ENCODE measurements at places on chromosomes 1 and 21.
A peak's percentile ranks its signal among the peaks of the same experiment; 100 is the strongest.

- peaks cover 4% of the 10 kb centered on the region for H3K4me1 ChIP-seq
- no peak for DNase-seq
- no peak overlapping the region for H3K27ac ChIP-seq
- no peak overlapping the region for H3K4me3 ChIP-seq
- H3K27me3 ChIP-seq, result peaks cover 6% of the 10 kb centered on the region
- H3K36me3 ChIP-seq, result no peaks in the 10 kb centered on the region
Measured at GRCh38 chr1:222105393-222105737, 363.5 kb upstream of the DUSP10 start.

DNA sequence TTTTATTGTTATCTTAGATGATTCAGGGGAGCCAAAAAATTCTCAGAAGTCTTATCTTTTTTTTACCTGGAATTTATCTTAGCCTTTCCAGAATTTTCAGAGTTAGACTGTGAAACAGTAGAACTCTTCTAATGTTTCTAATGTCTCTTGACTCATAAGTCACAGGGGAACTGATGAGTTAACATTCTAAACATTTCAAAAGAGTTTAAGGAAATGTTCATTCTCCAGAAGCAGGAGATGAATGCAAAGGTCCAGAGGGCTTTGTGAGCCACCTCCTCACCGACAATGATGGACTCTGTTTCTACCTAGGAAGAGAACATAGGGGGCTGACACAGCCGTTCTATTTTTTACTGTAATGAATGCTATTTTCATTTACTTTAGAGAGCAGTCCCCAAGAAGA is 157.5 kb downstream of the BRINP2 start:
- no peaks in the 10 kb centered on the region for H3K36me3 ChIP-seq
- no peaks in the 10 kb centered on the region for H3K27me3 ChIP-seq
- H3K4me1 ChIP-seq, result no peaks in the 10 kb centered on the region
- H3K4me3 ChIP-seq, result no peak overlapping the region
- no peak for DNase-seq

- H3K27me3 ChIP-seq, result peaks cover 4% of the 10 kb centered on the region
- no peak for DNase-seq
- peaks cover 3% of the 10 kb centered on the region for H3K4me1 ChIP-seq
- no peak overlapping the region for H3K27ac ChIP-seq
- H3K4me3 ChIP-seq, result no peak overlapping the region
Measured at GRCh38 chr1:113983391-113983790, 4.1 kb downstream of the OLFML3 start.

GRCh38 chr1:168567007-168567406 is 9.4 kb upstream of the XCL1 start:
- peaks cover 6% of the 10 kb centered on the region for H3K27me3 ChIP-seq
- H3K4me3 ChIP-seq, result no peak overlapping the region
- no peaks in the 10 kb centered on the region for H3K36me3 ChIP-seq
- no peaks in the 10 kb centered on the region for H3K4me1 ChIP-seq
- no peak overlapping the region for H3K27ac ChIP-seq

- H3K27me3 ChIP-seq, result no peaks in the 10 kb centered on the region
- no peak overlapping the region for H3K4me3 ChIP-seq
- no peaks in the 10 kb centered on the region for H3K36me3 ChIP-seq
- no peak overlapping the region for H3K27ac ChIP-seq
- no peaks in the 10 kb centered on the region for H3K4me1 ChIP-seq
Measured at GRCh38 chr21:17981060-17981740, 162.0 kb upstream of the C21orf91 start.

DNA sequence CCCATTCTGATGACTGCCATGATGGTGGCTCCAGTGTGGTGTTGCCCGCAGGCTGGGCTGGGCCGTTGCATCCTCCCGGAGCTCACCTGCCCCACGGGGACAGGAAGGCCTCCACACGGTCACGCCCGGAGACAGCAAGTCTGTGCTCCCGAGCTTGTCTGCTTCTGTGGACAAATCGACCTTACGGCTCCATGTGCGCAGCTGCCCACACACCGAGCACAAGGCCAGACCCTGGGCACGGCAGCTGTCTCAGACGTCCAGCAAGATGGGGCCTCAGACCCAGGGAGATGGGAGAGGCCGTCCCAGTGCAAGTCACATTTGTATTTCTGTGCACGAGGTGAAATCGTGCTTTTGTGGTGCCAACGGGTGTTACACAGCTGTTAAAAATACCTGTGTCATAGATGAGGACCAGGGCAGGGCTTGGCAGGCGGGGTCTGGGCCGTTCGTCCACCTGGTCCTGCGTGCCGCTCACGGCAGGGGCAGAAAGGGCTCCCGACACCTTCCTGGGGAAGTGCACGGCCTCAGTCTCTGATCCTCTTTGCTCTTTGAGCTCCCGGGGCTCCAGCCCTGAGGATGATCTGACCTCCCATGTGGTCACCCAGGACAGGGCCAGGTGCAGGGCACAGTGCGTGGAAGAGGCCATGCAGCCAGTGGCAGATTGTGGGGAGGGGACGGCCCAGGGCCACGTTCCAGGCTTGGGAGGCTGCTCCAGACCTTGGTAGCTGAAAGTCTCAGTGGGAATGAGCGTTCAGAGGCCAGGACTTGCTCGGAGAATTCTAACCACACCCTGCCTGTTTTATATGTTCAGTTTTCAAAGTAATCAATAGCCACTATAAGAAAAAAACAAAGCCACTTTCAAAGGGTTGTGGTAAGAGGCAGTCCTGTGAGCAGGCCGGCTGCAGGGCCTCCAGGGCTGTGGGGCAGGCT is 13.5 kb downstream of the COL6A1 start:
- DNase-seq, result no peak
- H3K4me3 ChIP-seq, result no peak overlapping the region
- peaks cover 4% of the 10 kb centered on the region for H3K36me3 ChIP-seq
- H3K27me3 ChIP-seq, result no peaks in the 10 kb centered on the region
- no peak overlapping the region for H3K27ac ChIP-seq

DNA sequence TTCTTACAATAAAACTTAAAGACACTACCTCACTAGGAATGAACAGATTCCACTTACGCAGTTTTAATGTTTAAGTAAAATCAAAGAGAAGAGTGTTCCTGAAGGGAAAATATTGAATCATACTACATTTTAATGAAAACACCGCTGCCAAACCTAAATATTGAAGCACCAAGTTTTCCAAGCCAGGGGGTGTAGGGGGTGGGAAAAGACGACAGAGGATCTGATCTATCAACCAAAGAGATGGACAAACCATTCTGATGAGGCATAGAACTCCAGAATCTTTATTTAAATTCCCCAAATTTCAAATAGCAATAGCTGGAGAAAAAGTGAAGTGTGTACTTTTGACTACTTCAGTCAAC is 1.2 kb downstream of the ELK4 start:
- no peaks in the 10 kb centered on the region for H3K27me3 ChIP-seq
- peak overlapping the region; percentile 90 for H3K4me3 ChIP-seq
- no peak for DNase-seq
- peak overlapping the region; percentile 97 for H3K27ac ChIP-seq
- peaks cover 48% of the 10 kb centered on the region for H3K4me1 ChIP-seq

DNA sequence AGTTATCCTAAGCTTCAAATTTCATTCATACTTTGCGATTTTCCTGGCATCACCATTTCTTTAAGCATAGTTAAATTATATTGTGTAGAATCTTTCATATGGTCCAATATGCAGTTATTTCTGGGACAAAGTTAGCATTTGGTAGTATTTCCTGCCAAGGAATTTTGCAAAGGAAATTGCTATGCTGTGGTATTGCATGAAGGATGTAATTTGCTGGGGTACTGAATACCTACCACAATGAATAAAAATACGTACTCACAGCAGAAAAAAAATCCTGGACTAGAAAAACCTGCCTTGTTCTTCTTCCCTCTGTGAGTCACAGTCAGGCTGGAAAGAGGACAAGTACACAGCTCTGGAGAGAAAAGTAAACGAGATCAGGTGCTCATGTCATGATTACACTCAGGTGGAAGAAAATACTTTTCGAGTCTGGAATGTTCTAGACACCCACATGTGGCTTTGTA is 241.2 kb downstream of the PTBP2 start:
- no peak for DNase-seq
- no peak overlapping the region for H3K27ac ChIP-seq
- H3K4me3 ChIP-seq, result no peak overlapping the region
- H3K36me3 ChIP-seq, result no peaks in the 10 kb centered on the region
- no peaks in the 10 kb centered on the region for H3K4me1 ChIP-seq

All from stimulated activated naive B cell treated with anti-CD40 and anti-IgM and Interleukin-4, amounts not matched to agents 10 μg/mL and 1 μg/mL and 100 μg/mL, for 72 hours (primary cell).